ENCODE measurements at places on chromosomes 13 and 19.

DNA sequence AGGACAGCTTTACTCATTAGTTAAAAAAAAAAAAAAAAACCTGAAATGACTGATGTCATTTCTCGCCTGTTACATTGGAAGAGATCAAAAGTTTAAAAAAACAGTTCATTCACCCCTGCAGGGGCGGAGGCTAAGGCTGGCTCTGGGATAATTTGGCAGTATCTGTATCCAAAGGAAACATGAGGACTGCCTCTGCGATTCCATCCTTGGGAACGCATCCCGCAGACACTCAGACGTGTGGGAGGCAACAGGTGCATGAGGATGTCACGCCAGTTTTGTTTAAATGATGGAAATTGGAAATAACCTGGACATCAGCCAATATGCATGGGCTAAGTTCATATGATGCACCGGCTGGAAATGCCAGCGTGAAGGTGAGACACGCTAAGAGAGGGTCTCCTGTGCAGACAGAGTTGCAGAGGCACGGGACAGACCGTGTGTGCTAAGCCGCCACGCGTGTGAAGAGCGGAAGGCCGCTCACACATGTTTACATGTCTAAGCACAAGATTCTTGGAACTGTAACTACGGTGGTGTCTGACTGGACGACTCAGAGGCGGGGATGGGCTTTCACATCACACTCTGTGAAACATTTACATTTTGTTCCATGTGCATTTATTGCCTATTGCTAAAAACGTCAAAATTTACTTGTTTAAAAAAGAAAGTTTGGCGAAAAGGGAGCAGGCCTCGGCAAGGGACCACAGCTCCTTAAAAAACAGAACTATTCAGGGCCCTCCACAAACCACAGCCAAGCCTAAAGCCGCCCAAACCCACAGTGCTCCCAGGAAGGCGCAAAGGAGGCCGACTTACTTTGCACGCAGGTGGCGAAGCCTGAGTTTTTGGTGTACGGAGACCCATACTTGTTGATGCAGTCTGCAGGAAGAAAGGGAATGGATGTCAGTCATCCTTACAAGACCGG is 17.9 kb downstream of the GAS6 start:
- DNase-seq = no peak

DNA sequence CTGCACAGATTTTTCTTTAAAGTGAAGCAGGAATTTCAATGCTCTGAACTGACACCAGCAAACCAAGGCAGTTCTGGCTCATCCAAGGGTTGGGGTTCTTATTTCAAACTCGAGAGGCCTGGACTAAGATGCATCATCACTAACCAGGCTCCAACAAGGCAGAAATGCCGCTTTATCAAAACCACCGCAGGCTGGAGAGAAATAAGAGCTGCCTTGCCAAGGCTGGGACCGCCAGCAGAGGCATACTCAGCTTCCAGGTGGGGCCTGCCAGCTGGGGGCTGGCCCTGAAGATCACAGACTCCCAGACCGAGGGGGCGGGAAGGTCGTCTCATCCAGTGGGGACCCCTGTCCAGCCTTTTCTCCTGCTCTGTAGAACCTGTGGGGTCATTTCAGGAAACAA is 37.4 kb upstream of the GAS6 start:
- DNase-seq = no peak

DNA sequence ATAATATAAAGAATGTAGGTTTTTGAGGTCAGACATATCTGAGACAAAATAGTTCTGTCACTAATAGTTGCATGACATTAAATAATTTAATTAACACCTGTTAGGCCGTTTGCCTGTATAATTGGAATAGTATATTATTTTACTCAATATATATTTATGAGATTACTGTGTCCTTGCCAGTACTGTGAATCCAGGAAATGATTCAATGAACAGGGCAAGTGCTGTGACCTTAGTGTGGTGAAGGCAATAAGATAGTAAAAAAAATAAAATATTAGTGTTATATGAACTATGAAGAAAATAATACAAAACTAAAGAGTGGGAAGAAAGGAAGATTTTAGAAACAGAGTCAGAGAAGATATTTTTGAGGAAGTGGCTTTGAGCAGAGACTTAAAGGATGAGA is 403.7 kb downstream of the PCDH9 start:
- no peak for DNase-seq

GRCh38 chr13:101529422-101529821 is 76.9 kb downstream of the ITGBL1 start:
- no peak for DNase-seq

DNA sequence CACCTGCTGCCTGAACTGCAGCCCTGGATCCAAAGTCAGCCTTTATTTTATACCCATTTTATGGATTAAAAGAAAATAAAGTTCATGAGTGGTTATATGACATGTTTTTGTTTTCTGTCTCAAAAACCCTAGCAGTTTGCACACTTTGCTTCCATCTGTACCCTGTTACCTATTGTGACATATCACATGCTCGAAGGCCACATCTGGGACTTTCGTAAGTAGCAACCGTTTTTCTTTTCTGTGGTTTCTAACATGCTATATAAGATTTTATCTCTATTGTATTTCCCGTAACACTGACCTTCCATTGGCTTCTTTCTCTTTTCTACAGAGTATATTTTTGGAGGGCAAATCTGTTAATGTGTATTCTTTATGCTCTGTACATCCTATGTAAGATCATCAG is 1007.2 kb downstream of the PCDH9 start:
- DNase-seq = no peak

DNA sequence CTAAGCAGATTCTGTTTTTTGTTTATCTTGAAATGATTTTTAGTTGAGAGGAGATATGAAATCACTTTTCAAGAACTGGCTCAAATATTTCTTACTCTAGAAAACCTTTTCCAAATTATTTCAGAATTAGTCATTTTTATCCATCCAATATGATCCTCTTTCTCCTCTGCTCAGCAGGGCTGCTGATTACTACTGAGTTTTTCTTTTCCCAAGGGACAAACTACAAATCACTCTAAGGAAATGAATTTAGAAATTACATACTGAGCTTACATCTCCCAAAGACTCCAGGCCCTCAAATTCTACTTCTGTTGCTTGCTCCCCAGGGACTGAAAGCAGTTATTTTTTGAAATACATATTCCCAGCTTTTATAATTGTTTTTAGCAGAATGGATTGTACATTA is 87.4 kb upstream of the UFM1 start:
- DNase-seq = no peak

DNA sequence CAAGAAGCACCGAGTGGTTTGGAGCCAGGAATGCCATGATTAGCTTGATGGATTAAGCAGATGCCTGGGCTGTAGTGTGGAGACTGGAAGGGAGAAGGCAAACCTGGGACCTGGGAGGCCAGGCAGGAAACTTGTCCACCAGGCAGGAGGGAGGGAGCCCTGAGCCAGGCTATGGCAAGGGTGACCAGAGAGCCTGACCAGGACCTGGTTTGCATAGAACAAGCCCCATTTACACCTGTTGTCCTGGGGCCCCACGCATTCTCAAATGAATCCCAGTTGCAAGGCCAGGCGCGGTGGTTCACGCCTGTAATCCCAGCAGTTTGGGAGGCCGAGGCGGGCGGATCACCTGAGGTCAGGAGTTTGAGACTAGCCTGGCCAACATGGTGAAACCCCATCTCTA is 50.2 kb upstream of the LATS2 start:
- no peak for DNase-seq

- no peak for DNase-seq
Observed at GRCh38 chr19:54094426-54095000, 6.1 kb downstream of the OSCAR start.

DNA sequence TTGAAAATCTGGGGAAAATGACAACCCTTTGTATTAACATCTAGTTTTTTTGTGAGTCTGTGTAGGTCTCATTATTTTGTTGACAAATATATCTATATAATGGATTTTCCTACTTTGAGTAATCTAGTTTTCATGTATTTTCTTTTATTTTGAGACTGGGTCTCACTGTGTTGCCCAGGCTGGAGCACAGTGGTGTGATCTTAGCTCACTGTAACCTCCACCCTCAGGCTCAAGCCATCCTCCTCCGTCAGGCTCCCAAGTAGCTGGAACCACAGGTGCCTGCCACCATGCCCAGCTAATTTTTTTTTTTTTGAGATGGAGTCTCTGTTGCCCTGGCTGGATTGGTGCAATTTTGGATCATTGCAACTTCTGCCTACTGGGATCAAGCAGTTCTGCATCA is 9.2 kb downstream of the ZNF525 start:
- no peak for DNase-seq

GRCh38 chr19:49065905-49066512 is 1.4 kb upstream of the NTF4 start:
- DNase-seq = no peak

DNA sequence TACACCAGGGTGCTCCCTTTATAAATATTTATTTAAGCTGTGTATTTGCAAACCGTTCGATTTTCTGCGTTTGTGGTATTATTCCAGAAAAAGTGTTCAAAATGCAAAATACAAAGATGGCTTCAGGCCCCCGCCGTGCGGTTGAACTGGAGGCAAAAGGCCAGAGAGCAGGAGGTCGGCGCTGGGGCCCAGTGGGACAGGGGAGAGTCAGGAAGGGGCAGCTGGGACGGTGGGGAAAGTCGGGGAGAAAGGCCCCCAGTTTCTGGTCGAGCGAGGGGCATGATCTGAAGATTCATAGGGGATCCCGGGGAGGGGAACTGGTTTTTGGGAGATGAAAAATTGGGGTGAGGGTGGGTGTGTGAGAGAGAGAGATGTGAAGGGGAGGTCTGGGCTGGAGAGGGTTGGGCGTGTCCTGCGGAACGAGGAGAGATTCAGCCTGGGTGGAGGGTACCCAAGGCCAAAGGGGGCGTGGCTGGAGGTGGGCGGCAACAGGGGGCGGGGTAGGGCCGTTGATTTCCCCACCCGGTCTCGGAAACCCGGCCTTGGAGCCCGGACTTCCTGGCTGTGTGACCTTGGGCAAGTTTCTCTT is 678 bp downstream of the ISOC2 start:
- no peak for DNase-seq

- peak; percentile 64 for DNase-seq
Observed at GRCh38 chr19:48319647-48320541, 5.5 kb upstream of the EMP3 start.

GRCh38 chr19:20969898-20970297 is 46.8 kb downstream of the ZNF85 start:
- DNase-seq = no peak

DNA sequence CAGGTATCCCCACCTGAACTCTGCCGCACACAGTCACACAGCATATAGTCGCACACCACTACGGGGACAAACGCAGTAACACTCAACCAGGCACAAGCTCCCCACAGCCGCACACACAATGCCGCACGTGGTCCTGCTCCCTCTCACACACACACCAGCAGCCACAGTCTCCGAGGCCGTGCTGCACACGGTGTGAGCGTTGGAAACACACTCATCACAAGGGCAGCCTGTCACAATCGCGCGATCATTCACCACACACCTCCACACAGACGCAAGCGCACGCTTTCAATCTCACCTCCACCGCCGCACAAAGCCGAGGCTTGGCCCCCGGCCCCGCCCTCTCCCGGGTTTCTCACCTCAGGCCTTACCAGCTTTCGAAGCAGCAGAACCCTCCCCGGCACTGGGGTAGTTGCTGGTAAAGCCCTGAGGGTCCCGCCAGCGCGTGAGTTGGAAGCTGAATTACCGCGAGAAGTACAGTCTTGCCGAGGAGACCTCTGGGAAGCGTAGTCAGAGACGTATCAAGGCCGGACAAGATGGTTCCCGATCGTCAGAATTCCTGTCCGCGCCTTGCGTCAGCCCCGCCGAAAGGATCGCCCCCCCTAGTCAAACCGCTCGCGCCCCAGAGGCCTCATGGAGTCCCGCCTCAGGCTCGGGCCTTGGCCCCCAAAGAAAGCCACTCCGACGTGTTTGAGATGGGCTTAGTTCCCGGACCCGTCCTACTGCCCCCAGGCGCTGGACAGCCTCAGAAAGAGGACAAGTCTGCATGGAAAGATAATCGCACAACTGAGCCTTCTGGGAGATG is at the start of gene ZNF566:
ZNF566 (minus strand) TSS at position 444 of the 802 bp plus-strand sequence. CDS start 13,004 bp downstream, outside the sequence.
- peak; percentile 78 for DNase-seq

GRCh38 chr13:103557878-103558277 is 491.7 kb upstream of the SLC10A2 start:
- no peak for DNase-seq

GRCh38 chr13:48585456-48585840 is 52.6 kb upstream of the RCBTB2 start:
- no peak for DNase-seq

GRCh38 chr19:50790396-50790795 is at the start of gene ACP4:
Gene ACP4, plus strand, starts transcription at chr19:50790415. Its CDS starts 0 bp downstream, at chr19:50790415.
- DNase-seq = no peak

GRCh38 chr13:30923418-30923817 is 9.0 kb upstream of the TEX26 start:
- DNase-seq = no peak

DNA sequence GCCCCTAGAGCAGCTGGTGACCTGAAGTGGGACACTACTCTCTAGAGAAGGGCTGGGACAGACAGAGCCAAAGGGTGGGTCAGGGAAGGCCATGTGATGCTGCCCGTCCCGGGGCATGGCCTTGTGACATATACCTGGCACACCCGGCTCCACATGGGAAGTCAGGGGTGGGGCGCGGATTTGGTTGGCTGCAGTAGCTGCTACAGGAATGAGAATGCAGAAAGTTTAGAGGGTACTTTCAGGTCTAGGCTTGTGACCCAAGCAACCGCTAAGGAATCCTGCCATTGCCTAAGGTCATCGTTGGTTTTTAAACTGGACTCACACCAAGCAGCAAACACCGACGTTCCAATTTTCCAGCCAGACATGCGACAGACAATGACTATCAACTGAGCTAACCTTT is 25.9 kb downstream of the RCBTB2 start:
- DNase-seq = no peak

- peak; percentile 37 for DNase-seq
Observed at GRCh38 chr19:45498411-45499195, at the start of gene PPM1N. Gene PPM1N, plus strand, starts transcription at chr19:45498443. Its CDS starts 30 bp downstream, at chr19:45498473.

GRCh38 chr13:45231722-45232121 is 30.9 kb upstream of the KCTD4 start:
- no peak for DNase-seq

GRCh38 chr19:1618157-1619093 is 13.2 kb upstream of the UQCR11 start:
- no peak for DNase-seq

- DNase-seq = no peak
Observed at GRCh38 chr13:71087432-71087831, 779.6 kb downstream of the DACH1 start.

GRCh38 chr13:39257642-39258041 is 219.4 kb downstream of the NHLRC3 start:
- DNase-seq = no peak

DNA sequence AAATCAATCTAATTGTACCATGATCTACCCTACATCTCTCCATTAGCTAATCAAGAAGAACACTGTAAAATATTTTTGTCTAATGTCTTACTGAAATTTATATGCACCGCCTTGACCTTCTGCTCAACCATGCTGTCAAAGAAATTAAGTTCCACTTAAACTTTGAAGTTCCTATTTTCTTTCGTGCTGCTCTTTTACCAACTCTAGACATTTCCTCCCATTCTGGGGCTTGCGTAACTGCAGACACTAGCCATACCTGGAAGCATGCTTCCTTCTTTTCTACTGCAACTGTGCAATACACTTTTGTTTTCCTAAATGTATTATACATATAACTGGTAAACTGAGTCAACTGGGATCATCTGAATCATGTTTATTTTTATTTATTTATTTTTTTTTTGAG is 8.5 kb upstream of the UBE2L5 start:
- no peak for DNase-seq

- DNase-seq = no peak
Observed at GRCh38 chr13:29046588-29046987, 226.4 kb downstream of the MTUS2 start.

GRCh38 chr19:37899966-37900365 is 6.4 kb downstream of the WDR87 start:
- no peak for DNase-seq

- DNase-seq = no peak
Observed at GRCh38 chr19:33665776-33666595, 44.2 kb downstream of the CHST8 start.

Measured in stimulated activated CD8-positive, alpha-beta memory T cell treated with anti-CD3 and anti-CD28 coated beads, Interleukin-2, amount 100 ng/mL, for 1 hour (primary cell).